NCI-H1694 (cell line): ENCODE measurements at places on chromosomes 16 and 17.

DNA sequence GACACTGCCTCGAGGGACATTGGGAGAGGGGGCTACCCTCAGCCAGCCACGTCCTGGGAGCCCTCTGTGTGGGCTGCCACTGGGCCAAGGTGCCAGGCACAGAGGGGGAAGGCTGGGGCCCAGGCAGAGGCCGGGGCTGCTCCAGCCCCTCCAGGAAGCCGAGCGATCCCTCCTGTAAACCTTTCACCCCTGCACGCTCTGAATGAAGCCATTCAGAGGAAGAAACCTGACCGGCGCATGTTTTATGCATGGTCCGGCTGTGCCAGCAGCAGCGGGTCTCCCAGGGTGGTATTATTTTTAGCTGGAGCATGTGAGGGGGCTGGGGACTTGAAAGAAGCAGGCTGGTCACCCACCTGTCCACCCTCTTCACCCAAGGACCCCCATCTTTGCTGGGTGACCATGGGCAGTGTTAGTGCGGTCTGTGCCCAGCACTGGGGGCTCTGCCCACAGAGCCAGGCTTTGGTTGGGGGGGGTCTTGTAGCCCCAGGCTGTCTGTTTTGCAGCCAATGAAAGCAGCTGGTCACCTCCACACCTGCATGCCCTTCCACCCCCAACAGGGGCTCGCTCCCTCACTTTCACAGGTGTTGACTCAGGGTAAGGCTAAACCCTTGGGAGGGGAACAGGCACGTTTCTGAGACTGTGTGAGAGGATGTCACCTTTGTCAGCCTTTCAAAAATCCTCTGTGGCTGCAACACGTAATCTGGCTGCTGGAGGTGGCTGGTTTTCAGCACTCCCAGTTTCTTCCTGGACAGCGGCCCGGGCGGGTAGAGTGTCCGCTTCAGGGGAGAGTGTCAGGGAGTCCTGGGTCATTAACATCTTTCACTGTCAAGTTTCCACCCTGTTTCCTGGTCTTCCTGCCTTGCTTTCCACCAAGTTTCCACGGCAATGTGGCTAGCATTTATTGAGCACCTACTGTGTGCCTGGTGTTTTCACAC, 77.1 kb upstream of the BRD7 start:
- no peak for DNase-seq

- DNase-seq = no peak
Measured at GRCh38 chr17:66849851-66850580, 15.1 kb downstream of the CACNG5 start.

- no peak for DNase-seq
Measured at GRCh38 chr16:63426275-63426870, 1390.1 kb upstream of the CDH8 start.

GRCh38 chr17:30351735-30352134, 17.9 kb upstream of the TMIGD1 start:
- no peak for DNase-seq

- DNase-seq = no peak
Measured at GRCh38 chr16:52501746-52502145, 45.2 kb downstream of the TOX3 start.

DNA sequence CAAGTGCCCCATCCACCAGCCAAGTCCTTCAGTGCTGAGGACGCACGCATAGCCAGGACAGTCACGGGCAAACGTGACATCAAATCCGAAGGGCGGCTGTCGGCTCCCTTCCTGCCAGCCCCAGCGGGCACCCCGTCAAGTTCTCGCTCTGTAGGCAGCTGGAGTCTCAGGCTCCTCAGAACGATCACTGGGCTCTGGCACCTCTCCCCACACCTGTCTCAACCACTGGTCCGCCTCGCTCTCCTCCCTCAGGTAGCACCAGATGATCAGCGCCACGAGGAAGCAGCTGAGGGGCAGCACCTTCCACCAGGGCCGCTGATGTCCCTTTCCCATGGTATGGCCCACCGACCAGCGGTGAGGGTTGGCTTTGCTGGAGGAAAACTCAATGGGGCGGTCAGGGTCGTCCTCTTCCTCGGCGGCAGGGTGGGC, 422 bp downstream of the UQCC4 start:
- DNase-seq = no peak

DNA sequence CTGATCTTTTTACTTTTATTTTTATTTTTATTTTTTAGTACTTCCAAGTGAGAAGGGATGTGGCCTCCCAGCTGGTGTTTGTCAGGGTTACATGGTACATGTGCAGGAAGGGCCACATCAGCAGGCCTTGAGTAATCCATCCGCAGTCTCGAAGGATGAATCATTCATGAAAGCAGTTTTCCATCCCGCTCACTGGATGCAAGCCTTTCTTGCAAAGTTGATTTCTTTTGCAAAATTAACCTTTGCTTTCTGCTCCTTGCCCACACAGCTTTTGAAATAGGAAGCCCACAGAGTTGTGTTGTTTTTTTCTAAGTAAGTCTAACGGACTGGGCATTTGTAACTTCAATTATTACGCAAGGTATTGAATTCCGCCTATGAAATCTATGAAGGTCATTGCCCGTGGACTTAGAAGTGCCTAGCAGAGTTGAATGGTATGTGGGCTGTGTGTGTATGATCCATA, 157.4 kb downstream of the PRKCA start:
- DNase-seq = no peak

- no peak for DNase-seq
Measured at GRCh38 chr16:13307255-13307654, 405.9 kb downstream of the SHISA9 start.

- no peak for DNase-seq
Measured at GRCh38 chr16:10865991-10866966, 10.7 kb upstream of the CIITA start.

- no peak for DNase-seq
Measured at GRCh38 chr17:29956225-29956624, 14.8 kb downstream of the EFCAB5 start.

DNA sequence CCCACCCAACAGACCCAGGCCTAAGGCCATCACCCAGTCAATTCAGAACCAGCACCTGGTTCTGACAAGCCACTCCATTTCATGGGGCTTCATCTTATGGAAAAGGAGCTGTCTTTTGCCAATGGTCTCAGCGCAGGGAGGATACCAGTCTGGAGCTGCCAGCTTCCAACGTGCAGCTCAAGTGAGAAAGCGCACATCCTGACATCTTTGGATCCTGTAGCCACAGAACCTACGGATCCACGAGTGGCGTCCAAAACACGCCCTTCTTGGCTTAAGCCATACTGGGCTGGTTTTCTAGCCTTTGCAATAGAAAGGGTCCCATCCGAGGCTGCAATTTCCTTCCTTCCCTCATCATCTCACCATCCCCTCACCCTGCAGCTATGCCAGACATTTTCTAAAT, 101.8 kb downstream of the GAS7 start:
- DNase-seq = no peak

- no peak for DNase-seq
Measured at GRCh38 chr16:22816475-22816874, 2.5 kb downstream of the HS3ST2 start.

DNA sequence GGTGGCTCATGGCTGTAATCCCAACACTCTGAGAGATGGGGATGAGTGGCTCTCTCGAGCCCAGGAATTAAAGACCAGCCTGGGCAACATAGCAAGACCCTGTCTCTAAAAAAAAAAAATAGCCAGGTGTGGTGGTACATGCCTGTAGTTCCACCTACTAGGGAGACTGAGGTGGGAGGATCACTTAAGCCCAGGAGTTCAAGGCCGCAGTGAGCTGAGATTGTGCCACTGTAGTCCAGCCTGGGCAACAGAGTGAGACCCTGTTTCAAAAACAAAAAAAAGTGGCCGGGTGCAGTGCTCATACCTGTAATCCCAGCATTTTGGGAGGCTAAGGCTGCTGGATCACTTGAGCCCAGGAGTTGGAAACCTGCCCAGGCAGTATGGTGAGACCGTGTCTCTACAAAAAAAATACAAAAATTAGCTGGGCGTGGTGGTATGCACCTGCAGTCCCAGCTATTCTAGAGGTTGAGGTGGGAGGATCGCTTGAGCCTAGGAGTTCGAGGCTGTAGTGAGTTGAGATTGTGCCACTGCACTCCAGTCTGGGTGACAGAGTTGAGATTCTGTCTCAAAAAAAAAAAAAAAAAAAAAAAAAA, 3.0 kb downstream of the C16orf54 start:
- no peak for DNase-seq

DNA sequence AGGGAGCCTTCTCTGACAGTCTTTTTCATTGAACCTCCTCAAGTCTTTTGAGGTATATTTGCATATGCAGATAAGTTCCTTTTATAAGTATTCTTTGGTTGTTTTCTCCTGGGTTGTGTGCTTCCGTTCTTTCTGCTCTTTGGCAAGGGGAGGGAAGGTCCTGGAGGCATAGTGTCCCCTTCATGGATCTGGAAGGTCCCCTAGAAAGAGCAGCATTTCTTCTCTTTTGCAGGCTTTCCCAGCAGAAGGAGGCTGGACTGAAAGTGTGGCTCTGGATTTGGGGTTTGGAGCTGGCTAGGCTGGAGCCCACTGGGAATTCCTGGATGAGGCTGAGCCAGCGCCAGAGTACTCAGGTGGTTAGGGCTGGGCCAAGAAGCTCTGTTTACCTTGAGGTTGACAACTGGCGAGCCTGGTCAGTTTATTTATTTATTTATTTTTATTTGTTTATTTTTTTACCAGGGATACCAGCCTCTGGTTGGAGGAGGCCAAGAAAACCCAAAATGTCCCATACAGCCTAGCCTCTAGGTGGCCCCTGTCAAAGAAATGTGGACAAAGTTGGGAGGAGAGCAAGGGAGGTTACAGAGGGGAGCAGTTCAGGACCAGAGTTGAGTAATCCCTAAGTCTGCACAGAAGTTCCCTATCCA, 5.4 kb upstream of the TOP2A start:
- no peak for DNase-seq

DNA sequence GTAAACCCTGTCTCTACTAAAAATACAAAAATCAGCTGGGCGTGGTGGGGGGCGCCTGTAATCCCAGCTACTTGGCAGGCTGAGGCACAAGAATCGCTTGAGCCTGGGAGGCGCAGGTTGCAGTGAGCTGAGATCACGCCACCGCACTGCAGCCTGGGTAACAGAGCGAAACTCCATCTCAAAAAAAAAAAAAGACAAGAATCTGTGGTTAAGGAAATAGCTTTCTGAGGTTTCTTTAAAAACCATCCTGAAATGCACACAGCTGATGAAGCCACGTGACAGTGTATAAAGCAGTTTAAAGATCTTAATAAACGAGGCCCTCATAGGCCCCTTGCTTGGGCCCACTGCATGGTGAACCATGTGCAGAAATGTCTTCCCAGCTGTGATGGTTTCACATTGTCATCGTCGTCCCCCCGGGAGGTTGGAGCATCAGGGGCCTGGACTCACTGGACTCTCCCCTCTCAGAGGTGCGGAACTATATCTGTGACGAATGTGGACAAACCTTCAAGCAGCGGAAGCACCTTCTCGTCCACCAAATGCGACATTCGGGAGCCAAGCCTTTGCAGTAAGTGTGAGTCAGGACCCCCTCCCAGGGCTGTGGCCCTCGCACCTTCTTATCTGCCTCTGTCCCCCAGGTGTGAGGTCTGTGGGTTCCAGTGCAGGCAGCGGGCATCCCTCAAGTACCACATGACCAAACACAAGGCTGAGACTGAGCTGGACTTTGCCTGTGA, 16.2 kb downstream of the ZNF276 start:
- no peak for DNase-seq

- DNase-seq = no peak
Measured at GRCh38 chr16:28932339-28933141, 769 bp downstream of the CD19 start.

DNA sequence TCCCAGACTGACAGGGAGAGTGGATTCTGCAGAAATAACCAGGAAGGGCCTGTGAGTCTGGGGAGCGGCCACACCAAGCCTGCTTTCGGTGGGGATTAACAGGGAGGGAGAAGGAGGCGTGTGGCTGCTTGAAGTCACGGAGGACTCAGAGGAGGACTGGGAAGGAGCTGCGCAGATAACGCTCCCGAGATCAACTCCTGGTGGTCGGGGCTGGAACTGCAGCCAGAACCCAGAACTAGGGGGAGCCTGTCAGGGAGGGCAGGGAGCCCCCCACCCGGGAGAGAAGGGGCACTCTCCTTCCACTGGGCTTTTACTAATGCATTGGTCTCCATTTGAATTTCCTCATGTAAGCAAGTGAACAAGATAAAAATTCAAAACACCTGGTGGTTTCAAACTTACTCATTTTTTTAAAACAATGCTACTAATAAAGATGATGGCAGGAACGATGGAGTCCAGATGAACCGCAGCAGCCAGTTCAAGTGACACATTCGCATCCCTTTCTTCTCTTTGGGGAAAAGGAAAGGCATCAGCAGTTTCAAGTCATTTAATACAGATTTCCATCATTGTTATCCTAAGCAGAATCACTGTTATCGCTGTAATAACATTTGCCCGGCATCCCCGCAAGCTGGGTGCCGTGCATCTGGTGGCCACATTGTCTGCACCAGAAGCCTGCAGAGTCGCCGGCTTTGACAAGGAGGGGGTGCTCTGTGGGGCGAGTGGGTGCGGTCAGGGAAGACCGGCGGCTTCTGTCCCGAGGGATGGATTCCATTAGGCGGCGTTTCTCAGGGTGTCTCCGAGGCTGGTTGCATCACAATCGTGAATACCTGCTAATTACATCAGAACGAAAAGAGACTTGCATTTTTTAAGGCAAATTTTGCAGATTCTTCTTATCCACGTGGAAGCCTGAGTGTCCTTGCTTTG, 183.0 kb downstream of the FOXL1 start:
- no peak for DNase-seq

- no peak for DNase-seq
Measured at GRCh38 chr17:40224718-40225550, 5.8 kb downstream of the WIPF2 start.

- DNase-seq = no peak
Measured at GRCh38 chr17:17034496-17035075, 7.7 kb upstream of the MPRIP start.

- DNase-seq = no peak
Measured at GRCh38 chr16:2855536-2855935, 2.4 kb downstream of the PRSS22 start.

- DNase-seq = no peak
Measured at GRCh38 chr16:89407282-89407924, 83.0 kb downstream of the ANKRD11 start.

DNA sequence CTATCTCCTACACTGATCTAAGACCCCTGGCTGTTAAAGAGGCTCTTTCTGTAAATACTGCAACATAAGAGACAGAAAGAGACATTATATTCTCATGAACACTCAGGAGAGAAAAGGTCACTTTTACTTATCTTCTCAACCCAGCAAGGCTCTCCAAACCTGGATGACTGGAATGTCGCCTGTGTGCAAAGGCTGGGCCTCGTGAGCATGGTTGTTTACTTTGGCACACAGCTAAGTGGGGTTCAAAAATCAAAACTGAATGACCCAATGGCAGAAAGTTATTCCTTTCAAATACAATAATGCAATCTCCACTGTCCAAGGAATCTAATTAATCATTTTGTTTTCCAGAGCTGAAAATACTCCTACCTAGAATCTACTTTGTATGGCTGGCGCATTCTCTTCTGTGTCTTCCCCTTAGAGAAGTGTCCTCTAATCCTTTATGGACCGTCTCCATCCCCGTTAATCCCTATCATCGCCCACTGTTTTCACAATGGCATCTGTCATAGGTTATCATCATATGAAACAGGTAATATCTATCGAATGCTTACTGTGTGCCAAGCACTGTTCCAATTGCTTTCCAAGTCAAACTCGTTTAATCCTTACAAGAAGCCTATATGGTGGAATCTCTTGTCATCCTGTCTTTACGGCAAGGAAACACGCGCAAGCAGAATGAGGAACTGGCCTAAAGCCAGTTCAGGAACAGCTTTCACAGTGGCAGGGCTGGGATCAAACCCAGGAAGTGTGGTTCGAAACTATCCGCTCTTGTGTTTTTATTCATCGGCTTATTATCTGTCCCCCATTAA, 1.3 kb downstream of the SLX4 start:
- DNase-seq = no peak

GRCh38 chr17:64428406-64428805, 20.5 kb upstream of the MILR1 start:
- no peak for DNase-seq

- peak; percentile 25 for DNase-seq
Measured at GRCh38 chr17:59534583-59534982, 30.8 kb upstream of the DHX40 start.
